ENCODE measurements at places on chromosomes 3 and 15.

- H3K4me3 ChIP-seq, result no peak overlapping the region
- H3K36me3 ChIP-seq, result no peaks in the 10 kb centered on the region
- DNase-seq, result no peak
- H3K27ac ChIP-seq, result no peak overlapping the region
These were observed 20.1 kb downstream of the USP13 start for GRCh38 chr3:179672918-179673317.

DNA sequence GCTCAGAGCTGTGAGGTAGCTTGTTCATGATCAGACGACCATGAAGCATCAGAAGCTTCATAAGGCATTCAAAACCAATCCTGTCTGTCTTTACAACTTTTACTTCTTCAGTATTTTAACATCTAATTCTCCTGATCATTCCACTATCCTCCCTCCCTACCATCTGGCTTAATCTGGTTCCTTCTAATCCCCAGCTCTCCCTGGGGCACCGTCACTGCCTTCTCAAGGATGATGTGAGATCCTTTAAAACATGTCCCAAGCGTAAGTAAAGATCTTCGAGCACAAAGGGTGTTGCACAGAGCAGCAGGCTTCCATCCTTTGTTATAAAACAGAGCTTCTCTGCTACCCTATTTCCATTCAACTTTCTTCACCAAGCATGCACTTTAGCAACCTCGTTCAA is 362.7 kb upstream of the ARRDC4 start:
- no peak overlapping the region for H3K4me3 ChIP-seq
- no peak overlapping the region for H3K27ac ChIP-seq
- no peaks in the 10 kb centered on the region for H3K36me3 ChIP-seq
- DNase-seq, result no peak
- no peaks in the 10 kb centered on the region for H3K27me3 ChIP-seq
- no peaks in the 10 kb centered on the region for H3K4me1 ChIP-seq

- H3K4me3 ChIP-seq, result no peak overlapping the region
- H3K4me1 ChIP-seq, result no peaks in the 10 kb centered on the region
- DNase-seq, result no peak
- H3K27me3 ChIP-seq, result no peaks in the 10 kb centered on the region
- H3K27ac ChIP-seq, result no peak overlapping the region
- H3K36me3 ChIP-seq, result no peaks in the 10 kb centered on the region
These were observed 527.1 kb upstream of the DPPA4 start for GRCh38 chr3:109864452-109864851.

DNA sequence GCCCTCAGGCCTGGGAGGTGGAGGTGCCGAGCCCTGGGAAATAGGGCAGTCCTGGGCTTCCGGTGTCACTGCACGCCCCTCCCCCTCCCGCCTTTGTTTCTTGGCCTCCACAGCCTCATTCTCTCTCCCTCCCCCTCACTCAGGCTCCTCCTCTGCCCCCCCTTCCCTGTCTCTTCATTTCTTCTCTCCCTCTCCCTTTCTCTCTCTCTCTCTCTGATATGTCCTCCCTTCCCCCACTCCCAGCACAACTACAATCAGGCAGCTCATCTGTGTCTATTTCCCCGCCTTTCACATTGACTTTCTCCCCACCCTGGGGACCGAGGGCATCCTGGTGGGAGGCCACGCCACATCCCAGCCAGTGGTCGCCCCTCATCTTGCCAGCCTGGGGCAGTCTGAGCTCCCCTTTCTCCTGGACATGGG is 40.2 kb downstream of the IDH2 start:
- H3K27me3 ChIP-seq, result no peaks in the 10 kb centered on the region
- peak; percentile 56 for DNase-seq
- no peak overlapping the region for H3K4me3 ChIP-seq
- no peaks in the 10 kb centered on the region for H3K36me3 ChIP-seq
- peak overlapping the region; percentile 73 for H3K27ac ChIP-seq

DNA sequence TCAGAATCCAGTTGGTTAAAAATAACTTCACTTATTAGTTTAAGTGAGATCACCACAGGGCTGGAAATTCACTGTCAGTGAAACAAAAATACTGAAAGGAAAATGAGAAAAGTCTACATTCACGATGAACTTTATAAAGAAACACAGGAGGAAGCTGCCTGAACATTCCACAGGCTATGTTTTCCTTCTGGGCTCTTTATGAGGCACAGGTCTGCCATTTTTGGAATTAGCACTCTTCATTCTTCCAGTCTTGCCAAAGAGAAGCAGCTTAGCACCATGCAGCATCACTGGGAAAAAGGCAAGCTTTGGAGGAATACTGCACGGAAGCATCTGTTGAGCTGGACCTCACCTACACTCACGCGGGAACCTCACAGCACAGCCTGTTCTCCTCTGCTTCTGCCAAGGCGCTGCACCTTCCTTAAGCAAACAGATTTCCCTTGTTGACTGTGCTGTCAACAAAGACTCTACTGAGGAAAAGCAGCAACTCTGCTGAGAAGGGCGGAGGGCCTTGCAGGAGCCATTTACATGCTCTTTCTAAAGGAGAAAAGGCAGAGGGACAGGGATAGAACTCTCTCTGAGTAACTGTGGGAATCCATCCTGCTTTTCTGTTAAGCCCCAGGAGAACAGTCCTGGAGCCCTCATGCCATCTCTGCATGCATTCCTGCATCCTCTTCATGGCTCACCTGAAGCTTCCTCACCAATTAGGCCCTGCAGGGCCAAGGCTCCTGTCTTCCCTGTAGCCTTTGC is 15.7 kb downstream of the SUSD5 start:
- no peaks in the 10 kb centered on the region for H3K27me3 ChIP-seq
- H3K27ac ChIP-seq, result no peak overlapping the region
- H3K4me1 ChIP-seq, result no peaks in the 10 kb centered on the region
- peak; percentile 71 for DNase-seq
- no peak overlapping the region for H3K4me3 ChIP-seq
- no peaks in the 10 kb centered on the region for H3K36me3 ChIP-seq

- H3K4me3 ChIP-seq, result no peak overlapping the region
- no peak for DNase-seq
- H3K4me1 ChIP-seq, result peaks cover 5% of the 10 kb centered on the region
- no peak overlapping the region for H3K27ac ChIP-seq
- no peaks in the 10 kb centered on the region for H3K36me3 ChIP-seq
These were observed 14.7 kb downstream of the LPP start for GRCh38 chr3:188168648-188169047.

DNA sequence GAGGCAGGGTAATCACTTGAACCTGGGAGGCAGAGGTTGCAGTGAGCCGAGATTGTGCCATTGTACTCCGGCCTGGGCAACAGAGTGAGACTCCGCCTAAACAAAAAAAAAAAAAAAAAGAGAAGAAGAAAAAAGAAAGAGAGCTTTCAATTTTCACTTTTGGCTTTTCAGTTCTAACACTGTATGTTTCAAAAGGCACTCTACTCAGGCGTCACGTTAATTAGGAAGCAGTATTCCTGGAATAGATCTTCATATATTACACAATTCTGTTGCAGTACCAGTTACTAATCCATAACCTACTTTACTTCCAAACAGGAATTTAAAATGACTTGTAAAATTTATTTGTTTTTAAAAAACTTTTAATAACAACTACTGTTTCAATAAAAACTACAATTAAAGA is 131.7 kb upstream of the PLXND1 start:
- H3K36me3 ChIP-seq, result no peaks in the 10 kb centered on the region
- H3K4me1 ChIP-seq, result no peaks in the 10 kb centered on the region
- no peak overlapping the region for H3K4me3 ChIP-seq
- no peaks in the 10 kb centered on the region for H3K27me3 ChIP-seq
- DNase-seq, result no peak

DNA sequence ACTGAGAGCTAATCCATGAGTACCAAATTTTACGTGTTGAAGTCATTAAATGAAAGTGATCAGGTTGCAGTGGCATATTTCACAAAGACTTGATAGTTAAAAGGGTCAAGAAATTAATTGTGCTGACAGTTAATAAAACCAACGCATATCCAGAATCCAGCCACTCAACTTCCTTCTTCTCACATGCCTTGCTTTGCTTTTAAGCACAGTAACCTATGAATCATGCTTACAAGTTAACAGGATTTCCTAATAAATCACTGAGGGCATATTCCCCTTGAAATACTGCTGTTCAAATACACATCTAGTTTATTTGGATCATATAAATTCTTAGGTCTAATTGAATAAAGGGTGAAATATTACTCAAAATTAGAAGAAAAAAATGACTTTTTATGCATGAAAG is 801.5 kb upstream of the EPHA6 start:
- no peaks in the 10 kb centered on the region for H3K4me1 ChIP-seq
- no peak overlapping the region for H3K4me3 ChIP-seq
- no peaks in the 10 kb centered on the region for H3K27me3 ChIP-seq
- no peak overlapping the region for H3K27ac ChIP-seq
- DNase-seq, result no peak

DNA sequence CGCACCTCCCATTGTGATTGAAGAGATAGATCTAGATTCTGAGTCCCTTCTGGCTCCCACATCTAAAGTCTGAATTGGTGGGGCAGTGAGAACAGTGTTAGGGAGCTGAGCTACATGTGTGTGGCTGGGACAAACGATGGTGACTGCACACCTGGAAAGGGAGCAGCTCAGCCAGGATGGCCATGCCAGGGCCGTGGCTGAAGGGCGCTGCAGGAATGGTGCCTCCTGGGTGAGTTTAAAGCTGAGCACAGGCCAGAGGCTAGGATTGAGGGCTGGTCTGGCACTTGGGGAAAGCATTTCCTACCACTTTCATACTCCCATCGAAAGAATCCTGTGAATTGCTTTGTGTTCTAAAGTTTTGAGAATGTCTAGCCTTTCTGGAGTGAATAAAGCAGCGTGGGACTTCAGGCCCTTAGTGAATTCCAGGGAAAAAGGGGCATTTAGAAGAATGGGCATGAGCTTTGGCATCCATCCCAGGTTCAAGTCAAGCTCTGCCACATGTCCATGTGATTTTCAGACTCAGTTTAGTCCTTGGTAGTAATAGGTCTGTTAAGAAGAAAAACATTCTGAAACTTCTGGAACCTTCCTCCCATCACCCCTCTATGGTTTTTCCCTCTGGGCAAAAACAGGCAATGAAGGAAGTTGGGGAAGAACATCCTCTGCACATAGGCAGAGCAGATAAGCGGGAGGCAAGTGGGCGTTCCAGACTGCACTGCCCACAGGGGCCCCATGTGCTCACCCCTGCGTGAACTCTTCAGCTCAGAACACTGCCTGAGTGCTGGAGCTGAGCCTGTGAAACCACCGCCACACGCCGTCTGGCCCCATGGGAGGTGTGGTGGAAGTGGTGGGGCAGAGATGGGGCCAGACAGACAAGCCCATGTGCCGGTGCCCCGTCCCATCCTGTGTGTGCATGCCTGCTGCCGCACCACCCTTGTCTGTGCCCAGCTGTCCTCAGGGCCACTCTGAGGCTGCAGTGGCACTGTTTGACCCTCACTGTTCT is 12.9 kb upstream of the CPNE9 start:
- H3K27ac ChIP-seq, result no peak overlapping the region
- no peaks in the 10 kb centered on the region for H3K4me1 ChIP-seq
- no peak overlapping the region for H3K4me3 ChIP-seq
- no peaks in the 10 kb centered on the region for H3K27me3 ChIP-seq
- H3K36me3 ChIP-seq, result peaks cover 11% of the 10 kb centered on the region

Data from prostate gland (tissue), 2 donors.